ENCODE measurements at places on chromosomes 7 and 10.

DNA sequence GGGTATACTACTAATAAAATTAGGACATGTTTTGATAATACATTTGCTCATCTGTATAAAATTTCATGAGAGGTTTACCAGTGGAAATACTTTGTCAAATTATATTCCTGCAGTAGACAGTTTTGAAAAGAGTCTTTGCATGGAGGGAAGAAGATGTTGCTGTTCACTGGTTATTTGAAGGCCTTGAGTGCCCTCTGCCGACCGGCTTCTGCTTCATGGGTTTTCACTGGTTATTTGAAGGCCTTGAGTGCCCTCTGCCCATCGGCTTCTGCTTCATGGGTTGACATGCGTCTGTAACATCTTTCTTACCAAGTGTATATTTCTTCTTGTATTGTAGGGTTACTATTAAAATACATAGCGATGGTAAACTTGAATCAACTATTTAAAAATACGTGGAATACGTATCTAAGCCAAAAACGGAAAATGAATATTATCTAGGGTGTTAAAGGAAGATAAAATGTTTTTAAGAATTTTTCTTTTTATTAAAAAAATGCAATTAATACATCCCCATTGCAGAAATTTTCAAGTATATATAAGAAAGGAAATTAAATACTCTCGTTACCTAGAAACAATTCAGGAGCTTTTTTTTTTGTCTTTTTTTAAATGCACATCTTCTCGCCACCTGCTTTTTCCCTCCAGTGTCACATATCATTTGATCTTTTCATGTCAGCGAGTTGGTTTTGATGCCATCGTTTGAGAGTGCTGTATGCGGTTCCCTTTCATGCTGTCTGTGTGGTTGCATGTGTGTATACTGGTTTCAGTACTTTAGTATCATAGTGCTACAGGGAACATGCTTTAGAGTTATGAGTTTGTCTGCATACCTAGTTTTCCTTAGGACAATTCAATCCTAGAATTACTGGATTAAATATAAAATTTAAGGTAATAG is 73.4 kb downstream of the SHH start:
- peak; percentile 65 for DNase-seq

GRCh38 chr7:19752020-19752419 is 21.4 kb downstream of the TMEM196 start:
- no peak for DNase-seq

- no peak for DNase-seq
These were observed 10.3 kb upstream of the OCM start for GRCh38 chr7:5870311-5870710.

- no peak for DNase-seq
These were observed 224.1 kb upstream of the FAM3C start for GRCh38 chr7:121620206-121620605.

DNA sequence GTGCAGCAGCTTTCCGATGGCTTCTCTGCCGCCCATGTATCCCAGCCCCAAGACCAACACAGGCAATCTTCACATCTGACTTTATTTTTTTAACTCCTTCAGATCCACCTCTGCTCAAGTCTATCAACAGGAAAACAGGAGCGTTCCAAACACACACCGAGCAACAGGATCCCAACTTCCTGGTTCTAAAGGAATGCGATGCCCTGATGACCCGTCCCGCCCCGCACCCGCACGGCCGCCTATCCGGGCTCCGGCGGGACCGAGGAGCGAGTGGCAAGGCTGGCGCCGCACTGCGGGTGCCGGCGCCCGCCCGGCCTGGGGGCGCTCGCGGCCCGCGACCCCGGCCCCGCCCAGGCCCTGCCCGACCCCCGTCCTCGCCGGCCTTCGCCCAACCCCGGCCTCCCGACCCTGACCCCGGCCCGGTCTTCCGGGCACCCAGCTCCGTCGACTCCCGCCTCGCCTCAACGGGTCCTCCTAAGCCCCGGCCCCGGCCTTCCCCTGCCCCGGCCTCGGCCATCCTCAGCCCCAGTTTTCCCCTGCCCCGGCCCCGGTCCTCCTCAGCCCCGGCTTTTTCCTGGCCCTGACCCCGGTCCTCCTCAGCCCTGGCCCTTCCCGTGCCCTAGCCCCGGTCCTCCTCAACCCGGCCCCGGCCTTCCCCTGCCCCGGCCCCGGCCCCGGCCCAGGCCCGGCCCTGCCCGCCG is 730 bp downstream of the LARP4B start:
- DNase-seq, result peak; percentile 32

DNA sequence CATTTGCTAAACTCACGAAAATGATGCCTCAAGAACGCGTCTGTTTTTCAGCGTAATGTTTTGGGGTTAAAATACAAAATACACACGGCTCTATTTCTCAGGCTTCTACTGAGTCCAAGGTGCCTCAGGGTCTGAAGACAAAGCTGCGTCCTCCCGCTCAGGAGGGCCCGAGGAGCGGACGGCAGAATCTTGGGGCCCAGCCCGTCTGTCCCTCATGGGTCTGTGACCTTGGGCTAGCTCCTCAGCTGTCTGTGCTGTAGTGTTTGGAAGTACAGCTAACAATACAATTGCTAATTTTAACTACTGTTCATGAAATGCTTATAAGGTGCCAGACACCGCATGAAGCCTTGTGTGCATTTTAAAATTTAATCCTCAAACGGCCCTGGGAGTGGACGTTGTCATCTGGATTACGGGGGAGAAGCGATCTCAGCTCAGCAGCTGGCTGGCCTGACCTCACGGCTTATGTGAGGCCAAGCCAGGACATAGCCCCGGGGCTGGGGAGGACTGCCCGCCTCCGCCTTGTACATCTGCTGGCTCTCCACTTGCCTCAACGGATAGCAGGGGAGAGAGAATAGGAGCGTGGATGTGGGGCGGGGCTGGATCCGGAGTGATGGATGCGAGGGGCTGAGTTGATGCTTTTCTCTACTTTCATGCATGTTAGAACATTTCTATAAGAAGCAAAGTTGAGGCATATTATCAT is 357.4 kb downstream of the GLRX3 start:
- no peak for DNase-seq

DNA sequence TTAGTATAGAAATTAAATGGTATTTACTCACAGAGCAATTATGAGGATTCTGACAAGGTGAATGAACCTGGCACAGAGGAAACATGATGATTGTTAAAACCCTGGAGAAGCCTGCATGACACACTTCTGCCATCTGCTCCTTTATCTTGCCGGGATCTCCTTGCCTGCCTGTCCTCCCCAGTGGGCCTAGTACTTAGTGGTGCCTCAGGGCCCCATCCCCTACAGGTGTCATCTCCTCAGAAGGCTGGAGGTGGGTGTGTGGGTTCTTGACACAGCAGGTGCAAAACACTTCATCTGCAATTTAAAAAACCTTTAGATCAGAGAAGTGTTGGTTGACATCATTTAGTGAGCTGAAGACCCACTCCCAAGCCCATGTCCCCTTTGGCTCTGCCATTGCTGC is 261.2 kb downstream of the ADRA2A start:
- DNase-seq, result no peak

DNA sequence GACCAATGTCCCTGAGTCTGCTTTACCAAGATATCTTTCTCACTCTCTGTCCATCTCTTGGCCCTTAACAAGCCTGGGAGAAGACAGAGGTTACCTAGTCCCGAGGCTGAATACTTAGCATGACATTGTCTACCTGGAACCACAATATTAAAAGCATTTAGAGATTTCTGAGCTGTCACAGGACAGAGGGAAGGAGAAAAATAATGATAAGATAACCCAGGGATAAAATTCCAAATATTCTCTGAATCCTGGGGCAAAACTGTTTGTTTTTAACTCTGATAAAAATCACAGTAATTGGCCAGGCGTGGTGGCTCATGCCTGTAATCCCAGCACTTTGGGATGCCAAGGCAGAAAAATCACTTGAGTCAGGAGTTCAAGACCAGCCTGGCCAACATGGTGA is 12.0 kb upstream of the MAPK8 start:
- no peak for DNase-seq

- peak; percentile 6 for DNase-seq
These were observed 164.0 kb downstream of the SDK1 start for GRCh38 chr7:3464900-3465622.

DNA sequence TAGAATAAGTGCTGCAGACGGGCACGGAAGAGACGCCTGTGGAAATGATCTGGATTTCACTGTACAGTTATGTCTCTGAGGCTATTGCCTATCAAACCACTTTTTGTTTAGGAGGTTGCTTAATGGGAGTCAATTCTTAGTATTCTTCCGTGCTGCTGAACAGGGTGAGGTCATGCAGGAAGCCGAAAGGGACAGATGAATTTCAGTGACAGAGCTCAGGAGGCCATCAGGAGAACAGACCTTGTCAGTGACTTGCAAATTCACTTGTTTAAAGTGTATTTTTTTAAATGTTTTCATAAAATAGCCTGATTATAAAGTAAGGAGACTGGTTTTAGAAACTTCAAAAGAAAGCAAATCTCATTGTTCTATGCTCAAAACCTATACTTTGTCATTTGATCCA is 58.9 kb downstream of the XRCC2 start:
- DNase-seq, result no peak

DNA sequence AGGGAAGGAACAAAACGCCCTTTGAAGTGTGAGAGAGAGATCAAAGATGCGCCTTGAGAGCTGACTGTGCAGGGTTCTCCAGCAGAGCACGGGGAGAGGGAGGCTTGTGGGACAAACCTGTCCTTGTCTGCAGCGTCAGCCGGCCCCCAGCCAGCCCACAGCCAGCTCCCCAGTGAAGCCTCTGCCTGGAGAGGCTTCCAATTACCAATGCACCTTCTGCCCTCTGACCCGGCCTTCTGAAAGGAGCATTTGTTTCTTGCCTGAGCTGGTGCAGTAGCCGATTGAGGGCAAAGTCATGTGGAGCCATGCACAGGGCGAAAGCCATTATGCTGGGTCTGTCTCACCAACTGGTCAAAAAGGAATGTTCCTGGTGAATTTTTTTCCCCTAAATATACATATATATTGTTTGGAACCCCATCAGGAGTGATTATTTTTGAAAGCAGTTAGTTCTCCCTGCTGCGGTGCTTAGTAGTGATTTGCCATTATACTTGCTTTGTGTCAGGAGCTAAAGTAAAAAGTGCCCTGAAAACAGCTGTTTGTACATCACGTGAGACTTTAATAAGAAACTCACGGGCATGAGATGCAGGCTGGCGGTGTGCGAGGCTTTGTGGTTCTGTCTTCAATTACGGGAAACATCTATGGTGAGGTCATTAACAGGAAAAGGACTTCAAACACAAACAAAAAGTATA is 268.6 kb downstream of the KLF6 start:
- DNase-seq, result no peak

DNA sequence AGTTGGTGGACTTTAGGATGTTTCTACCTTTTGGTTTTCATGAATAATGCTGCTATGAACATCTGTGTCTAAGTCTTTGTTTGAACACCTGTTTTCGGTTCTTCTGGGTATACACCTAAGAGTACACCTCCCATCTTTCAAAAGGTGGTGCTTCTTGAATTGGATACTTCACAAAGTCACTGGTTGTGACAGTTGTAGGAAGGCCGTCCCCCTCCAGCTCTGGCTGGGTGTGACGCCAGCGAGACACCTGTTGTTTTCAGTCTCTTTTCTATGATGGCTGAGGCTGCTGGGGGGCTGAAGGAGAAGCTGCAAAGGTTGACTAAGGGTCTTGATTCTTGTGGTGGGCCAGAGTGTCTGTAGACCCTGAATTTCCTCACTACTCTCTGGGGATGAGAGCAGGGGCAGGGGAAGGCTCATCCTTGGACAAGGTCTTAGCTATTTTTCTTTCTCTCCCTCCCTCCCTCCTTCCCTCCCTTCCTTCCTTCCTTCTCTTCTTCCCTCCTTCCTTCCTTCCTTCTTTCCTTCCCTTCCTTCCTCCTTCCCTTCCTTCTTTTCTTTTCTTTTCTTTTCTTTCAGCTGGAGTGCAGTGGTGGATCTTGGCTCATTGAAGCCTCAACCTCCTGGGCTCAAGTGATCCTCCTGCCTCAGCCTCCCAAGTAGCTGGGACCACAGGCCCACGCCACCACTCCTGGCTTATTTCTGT is 5.6 kb downstream of the NEURL1 start:
- DNase-seq, result no peak

DNA sequence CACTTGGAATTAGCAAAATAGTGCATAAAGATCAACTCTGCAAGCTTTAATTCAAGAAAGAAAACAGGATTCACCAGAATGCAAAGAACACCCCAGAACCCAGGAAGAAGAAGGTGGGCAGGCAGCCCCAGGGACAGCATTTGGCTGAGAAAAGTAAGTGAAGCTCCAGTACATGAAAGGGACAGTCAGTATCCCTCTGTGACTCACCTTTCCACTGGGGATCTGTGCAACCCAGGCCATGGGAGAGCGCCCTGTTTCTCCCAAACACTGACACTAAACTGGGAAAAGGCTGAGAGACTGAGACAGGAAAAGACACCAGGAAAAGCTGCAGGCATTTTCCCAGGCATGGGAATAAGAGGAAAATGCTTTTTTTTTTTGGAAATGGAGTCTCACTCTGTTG is 28.2 kb downstream of the SNX13 start:
- no peak for DNase-seq

DNA sequence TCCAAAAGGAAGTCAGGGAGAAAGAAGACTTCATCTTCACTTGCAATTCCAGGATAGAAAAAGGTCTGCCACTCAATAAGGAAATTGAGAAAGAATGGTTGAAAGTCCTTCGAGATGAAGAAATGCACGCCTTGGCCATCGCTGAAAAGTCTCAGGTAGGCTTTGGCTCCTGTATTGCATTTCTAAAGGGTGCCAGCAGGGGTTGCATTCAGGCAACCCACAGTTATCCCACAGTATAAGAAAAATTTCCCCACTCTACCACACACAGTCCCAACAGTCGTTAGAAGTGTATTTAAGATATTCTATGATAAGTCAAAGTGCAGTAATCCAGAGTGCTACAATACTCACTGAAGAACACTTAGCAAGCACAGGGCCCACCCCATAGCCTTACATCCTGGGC is 93.4 kb upstream of the FGL2 start:
- no peak for DNase-seq

- peak; percentile 52 for DNase-seq
These were observed 13.0 kb upstream of the STK31 start for GRCh38 chr7:23696916-23697441.

DNA sequence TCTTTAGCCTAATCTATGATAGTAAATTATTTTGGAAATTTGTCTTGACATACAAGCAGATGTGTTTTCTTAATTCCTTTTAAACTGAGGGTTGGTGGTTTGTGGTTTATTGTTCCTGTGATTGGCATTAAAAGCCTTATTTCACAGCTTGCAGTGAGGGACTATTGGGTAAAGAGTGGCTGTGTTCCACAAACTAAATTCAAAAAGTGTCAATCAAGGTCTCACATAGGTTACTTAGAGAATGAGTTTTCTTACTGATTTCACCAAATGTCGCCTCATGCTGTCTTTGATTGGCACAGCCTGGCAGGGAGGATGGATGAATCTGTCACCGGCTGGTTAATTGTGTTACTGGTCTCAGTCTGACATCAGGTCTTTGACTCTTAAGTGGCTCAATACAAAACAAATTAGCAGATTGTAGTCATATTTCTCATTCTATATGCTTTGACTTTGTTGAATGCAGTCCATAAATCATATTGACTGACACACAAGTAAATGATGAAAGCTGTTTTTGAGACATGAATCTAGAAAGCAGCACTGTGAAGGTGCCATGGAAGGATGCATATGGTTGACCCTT is 66.8 kb upstream of the CYP26C1 start:
- no peak for DNase-seq

All from CD4-positive, alpha-beta T cell treated with Interleukin-17A for 1 hour (primary cell).